ENCODE measurements at places on chromosomes 16 and 17.

DNA sequence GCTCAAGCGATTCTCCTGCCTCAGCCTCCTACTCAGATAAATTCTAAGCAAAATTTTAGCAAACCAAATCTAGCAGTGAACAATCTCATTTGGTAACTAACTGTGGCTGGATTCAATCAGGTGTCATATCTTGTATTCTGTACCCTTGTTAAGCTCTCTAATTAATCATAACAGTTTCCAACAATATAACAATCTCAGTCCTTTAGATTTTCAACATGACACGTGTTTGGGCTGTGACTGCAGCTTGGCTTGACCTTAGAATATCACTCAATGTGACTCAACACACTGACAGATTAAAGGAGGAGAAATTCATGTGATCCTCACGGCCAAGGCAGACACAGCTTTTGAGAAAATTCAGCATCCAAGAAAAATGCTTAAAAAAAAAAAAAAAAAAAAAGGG, 133.6 kb downstream of the BANP start:
- DNase-seq: no peak

DNA sequence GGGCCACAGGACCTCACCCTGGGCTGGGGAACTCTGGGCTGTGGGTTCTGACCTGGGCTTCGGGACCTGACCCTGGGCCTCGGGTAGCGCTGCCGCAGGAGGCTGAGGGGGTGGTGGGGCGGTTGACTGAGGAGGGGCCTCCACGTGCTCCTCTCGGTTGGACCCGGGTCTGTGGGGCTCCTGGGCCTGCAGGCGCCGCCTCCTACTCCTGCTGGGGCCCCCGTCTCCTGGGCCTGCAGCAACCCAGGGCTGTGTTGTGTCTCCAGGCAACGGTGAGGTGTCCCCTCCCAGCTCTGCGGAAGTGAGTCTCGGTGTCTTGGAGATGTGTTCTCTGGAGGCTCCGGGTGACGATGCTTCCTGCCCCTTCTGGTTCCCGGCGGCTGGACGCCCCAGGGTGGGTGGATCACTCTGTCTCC, 41.5 kb upstream of the GNG13 start:
- no peak for DNase-seq

GRCh38 chr17:67518876-67519275, 141.8 kb downstream of the PITPNC1 start:
- no peak for DNase-seq

DNA sequence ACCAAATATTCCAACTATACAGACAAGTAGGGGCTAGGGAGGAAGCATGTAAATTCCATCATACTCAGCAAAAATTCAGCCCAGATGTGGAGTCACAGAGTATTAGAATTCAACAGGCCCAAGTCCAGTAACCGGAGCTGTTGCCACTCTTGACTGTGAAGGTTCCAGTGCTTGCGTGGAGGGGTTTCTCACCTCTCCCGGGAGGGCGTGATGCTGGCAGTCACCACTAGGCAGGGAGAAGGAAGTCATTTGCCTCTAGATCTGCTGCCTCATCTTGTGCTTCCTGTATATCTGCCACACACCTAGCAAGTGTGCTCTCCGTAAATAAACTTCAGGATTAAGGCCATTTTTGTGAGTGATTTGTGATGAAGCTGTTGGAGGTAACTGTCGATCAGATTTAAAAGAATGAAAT, 1.0 kb upstream of the CKLF start:
- DNase-seq: no peak

DNA sequence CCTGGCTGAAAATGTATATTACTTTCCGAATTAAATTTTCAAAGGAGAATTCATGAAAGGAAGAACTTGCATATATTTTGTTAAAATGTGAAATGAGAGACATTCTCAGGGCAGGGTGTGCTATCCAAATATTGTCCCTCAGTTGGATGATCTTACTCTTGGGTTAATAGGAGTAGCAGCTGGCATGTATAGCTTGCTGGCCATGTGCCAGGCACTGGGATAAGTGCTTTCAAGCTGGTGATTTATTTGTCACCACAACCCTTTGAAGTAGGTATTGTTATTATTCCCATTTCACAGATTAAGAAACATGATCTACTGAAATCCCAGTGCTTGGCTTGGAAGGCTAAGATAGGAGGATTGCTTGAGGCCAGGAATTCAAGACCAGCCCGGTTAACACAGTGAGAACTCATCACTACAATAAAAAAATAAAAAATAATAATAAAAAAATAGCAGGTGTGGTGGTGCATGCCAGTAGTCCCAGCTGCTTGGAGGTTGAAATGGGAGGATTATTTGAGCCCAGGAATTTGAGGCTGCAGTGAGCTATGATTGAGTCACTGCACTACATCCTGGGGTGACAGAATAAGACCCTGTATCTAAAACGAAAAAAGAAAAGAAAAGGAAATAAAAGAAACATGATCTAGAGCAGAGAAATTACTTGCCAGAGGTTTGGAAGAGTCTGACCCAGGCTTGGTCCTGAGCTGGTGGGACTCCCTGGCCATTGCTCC, 11.6 kb upstream of the MPHOSPH6 start:
- no peak for DNase-seq

GRCh38 chr17:33272438-33272837, 20.7 kb downstream of the ASIC2 start:
- no peak for DNase-seq

- no peak for DNase-seq
These were observed 76.2 kb upstream of the DNAH17 start for GRCh38 chr17:78653382-78653781.

Data from NCI-H446 (cell line).